NCI-H524 treated with DMSO at 0.1 percent for 48 hours (cell line): ENCODE measurements at places on chromosomes 7 and 10.

DNA sequence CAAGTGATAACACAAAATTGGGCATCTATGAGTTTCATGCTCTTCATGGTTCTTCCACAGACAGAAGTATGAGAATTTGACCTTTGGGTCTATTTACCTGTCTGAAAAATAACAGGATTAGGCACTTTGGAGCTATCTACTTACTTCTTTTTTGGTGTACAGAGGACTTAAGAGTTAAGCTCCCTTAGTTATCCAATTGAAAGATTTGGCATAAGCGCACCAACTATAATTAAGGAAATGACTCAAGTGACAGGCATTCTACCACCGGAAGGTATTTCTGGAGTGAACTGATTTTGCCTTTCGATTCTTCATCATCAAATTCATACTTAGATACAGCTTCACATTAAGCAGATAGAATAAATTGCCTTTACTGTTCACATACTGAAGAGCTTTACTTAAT lies 43.9 kb downstream of the IFIT5 start:
- DNase-seq = no peak

DNA sequence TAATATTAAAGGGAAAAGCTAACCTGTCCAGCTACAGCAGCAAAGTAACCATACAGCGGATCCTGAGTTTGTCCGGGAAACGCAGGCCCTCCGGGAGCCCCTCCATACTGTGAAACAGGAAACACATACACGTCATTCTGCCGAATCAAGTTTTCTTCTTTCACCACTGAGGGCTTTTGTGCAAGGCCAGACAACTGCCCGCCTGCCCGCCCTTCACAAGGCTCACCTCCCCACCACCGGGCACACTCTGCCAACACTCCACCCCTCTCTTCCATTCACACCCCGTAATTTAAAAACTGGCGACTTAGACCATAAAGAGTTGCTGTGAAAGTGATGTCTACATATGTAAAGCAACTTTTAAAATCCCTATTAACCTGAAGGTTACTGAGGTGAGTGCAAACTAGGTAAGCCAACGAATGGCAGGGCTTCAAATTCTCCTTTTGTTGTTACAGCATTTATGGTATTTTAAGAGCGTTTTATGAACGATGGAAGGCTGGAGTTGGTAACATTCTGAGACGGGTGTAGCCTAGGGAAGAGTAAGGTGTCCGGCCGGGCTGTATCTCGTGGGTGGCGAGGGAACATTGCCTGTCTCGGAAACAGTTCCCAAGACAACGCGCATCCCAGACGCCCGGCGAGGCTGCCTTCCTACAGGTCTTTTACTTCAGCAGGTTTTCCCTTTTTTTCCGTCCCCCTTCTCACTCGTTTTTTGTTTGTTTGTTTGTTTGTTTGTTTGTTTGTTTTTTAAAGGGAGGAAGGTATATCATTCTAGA lies 817 bp downstream of the SRI start:
- DNase-seq = no peak

GRCh38 chr7:85074992-85075391 lies 111.9 kb downstream of the SEMA3D start:
- DNase-seq = no peak

GRCh38 chr7:67847092-67847787 lies 850.6 kb downstream of the TYW1 start:
- no peak for DNase-seq

GRCh38 chr10:123144697-123145541 lies 3.0 kb upstream of the HMX2 start:
- DNase-seq = no peak

GRCh38 chr7:128307061-128307460 lies 36.6 kb downstream of the RBM28 start:
- no peak for DNase-seq

GRCh38 chr7:156986378-156986777 lies 24.1 kb downstream of the MNX1 start:
- no peak for DNase-seq

GRCh38 chr10:48206482-48207250 lies 67.8 kb downstream of the FRMPD2 start:
- no peak for DNase-seq

GRCh38 chr10:62038609-62039190 lies 137.2 kb downstream of the ARID5B start:
- DNase-seq = no peak

- DNase-seq = no peak
These were observed 46.3 kb downstream of the PKD1L1 start for GRCh38 chr7:47902013-47902412.

DNA sequence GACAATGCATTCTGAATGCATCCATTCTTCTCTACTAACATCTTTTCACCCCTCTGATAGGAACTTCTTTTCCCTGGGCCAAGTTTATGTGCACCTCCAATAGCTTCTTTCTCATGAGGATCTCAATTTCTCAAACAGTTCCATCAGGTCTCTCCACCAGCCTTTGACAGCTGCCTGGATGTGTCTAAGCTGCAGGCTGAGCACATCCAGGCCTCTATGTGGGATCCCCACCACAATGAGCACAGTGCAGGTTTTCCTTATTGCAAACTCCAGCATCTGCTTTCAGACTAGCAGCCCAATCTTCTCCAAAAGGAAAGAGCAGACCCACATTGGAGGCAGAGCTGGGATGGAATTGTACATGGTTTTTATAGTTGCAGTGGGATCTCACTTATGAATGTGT lies 145.3 kb upstream of the TBX20 start:
- no peak for DNase-seq

- no peak for DNase-seq
These were observed 637.1 kb downstream of the GATA3 start for GRCh38 chr10:8691498-8692017.

GRCh38 chr10:61888744-61889143 lies 12.8 kb upstream of the ARID5B start:
- no peak for DNase-seq

- DNase-seq = no peak
These were observed 121.4 kb downstream of the MAGI2 start for GRCh38 chr7:79332091-79332490.

DNA sequence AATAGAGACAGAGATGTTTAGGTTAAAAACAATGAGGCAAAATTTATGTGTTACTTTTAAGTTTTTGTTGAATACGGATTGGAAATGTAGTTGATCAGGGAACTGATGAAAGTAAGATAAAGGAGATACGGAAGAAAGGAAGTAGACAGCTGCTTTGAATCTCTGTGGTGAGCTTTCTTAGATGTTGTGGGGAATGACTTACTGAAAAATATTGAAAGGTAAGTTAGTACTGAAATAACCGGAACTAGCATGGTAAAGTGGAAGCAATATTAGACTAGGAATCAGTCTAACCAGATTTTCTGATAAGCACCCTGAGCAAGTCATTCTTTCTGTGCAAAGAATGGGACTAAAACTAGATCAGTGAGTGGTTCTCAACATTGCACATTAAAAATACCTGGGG lies 34.8 kb downstream of the LUC7L2 start:
- no peak for DNase-seq

DNA sequence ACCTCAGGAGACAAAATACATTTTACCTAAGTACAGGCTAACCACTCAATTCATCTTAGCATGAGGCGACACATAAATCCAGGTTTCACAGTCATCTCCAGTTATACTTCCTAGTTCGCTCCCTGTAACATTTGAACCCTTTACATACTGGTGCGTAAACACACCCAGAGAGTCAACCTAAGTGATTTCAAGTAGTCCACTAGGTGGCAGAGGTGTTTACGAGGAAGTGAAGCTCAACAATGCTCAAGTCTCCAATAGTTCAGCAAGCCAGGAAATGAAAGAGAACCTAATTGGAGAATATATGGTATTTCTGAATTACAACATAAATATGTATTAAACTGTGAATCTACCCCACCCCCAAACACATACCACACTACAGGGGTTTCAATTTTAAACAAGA lies 76.3 kb upstream of the ABCB5 start:
- no peak for DNase-seq

- no peak for DNase-seq
These were observed 430.3 kb upstream of the NRP1 start for GRCh38 chr10:33764694-33765185.

DNA sequence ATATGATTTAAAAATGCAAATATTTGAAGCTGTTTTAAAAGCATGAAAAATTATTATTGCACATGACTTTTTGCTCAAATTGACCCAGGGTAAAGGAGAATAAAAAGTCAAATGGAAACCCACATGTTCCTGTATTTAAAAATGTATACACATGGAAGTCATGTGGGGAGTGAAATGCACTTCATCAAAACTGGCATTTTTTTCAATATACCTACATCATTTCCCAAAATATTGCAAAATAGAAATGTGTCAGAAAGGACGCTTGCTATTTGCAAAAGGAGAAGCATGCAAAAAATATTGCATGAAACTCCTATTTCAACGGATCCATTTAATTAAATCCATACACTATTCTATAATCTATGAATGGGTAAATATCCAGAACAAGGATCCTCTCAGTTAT lies 117.0 kb downstream of the POU6F2 start:
- no peak for DNase-seq

DNA sequence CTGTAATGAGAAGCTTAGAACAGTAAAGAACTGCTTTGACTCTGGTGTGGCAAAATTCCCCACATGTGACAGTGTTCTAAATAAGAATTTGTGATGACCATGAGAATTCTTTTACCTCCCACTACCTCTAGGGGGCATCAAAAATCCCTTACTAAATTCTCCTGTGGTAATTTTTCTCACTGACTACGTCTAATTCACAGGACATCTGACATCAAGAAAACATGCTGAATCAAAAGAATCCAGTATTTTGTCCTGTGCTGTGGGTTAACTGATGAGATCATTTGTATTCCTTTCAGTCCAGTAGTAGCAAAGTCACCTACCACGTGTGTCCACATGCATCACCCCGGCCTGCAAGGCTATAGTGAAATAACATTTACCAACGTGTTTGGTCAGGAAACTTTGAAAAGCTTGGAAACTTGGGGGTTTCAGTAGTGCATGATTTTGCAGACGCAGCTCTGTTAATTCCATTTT lies 103.8 kb downstream of the ATE1 start:
- DNase-seq = no peak

DNA sequence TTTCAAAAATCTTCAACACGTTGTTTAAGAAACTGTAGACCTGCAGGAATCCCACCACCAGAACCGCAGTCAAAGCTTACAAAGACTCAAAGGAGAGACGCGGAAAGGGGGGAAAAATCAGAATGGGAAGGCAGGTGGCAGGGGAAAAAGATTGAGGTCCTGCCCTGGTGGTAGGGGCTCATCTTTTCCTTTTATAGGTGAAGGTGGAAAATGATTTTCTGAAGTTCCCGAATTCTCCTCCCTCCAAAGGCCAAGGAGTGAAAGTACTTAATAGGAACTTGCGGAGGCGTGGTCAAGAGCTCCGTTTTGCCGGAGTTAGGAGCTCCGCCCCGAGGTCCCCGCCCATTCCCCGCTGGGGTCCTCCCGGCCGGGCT lies 724 bp downstream of the BBIP1 start:
- DNase-seq = peak; percentile 14

- no peak for DNase-seq
These were observed 1.4 kb downstream of the HTRA1 start for GRCh38 chr10:122462533-122463465.

DNA sequence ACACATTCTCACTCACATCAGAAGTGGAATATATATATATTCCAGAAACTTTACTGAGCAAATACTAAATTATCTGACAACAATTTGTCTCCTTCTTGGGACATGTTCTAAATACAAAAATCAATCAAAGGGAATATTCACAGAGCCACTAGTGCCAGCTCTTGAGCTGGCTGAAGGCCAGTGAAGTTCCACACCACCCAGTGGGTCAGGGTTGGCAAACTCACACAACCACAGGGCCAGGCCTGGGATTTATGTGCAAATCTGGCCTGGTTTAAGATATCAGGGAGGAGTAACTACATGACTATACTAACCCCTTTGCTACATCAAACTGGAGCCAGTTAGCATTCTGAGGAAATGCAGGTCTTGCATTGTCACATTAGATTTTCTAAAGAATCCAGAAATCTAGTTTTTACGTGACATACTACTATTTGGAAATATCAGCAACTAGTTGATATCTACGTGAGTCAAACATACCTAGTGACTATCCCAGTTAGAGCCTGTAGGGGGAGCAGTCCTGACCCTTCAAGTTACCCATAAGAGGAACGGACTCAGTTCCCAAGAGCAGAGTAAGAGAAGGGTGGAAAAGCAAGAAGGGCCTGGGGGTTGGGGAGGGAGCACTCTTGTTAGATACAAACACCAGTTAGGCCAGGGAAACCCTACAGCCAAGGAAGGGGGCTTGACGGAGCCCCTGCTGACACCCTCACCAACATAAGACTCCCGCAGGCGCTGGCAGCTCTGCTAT lies 600.4 kb downstream of the KCNMA1 start:
- DNase-seq = no peak

GRCh38 chr7:12422554-12423320 lies 19.1 kb upstream of the VWDE start:
- no peak for DNase-seq
